ENCODE measurements at places on chromosomes 1 and 21. TPM values are rescaled to one million over a fixed set of nuclear protein-coding genes. Genes with fewer than 3 reads are reported as not detected.

- DNase-seq, result no peak
These were observed 1.0 kb upstream of the CDKN2C start for GRCh38 chr1:50968821-50969610.

GRCh38 chr1:214451596-214451995 is 99.8 kb downstream of the PTPN14 start:
- no peak for DNase-seq

- no peak for DNase-seq
These were observed 789 bp upstream of the PTPN14 start for GRCh38 chr1:214552174-214552608.

DNA sequence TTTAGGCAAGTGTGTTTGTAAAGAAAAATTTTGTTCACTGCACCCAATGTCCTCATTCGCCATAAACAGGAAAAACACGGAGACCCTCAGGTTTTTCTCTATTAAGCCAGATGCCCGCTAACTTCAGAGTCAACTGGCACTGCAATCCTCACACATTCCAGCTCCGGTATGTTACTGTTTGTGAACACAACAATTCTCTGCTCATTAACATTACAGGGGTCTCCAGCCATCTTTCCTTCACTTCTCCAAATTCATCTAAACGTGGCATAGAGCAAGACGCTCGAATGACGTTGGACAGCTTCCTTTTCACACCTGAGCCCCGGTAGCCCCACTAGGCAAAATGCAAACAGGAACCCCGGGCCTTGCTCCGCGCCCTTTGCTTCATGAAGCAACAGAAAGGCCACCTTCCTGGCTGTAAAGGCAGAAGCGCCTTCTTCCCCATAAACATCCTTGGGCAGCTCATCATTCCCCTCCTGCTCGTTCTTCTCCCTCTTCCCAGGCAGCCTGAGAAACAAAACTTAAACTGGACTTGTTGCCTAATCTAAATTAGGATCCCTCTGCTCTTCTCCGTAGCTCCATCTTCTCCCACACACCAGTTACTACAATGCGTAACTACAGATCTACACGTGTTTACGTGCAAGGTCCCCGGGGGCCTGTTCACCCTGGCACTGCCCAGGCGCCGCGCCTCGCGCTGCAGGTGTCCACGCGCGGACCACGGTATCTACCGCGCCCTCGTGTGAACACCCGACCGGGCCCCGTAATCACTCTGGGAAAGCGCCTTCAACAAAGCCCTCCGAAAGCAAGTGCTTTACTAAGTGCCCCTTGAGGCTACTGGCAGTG is 1.2 kb downstream of the LBR start:
- no peak for DNase-seq

DNA sequence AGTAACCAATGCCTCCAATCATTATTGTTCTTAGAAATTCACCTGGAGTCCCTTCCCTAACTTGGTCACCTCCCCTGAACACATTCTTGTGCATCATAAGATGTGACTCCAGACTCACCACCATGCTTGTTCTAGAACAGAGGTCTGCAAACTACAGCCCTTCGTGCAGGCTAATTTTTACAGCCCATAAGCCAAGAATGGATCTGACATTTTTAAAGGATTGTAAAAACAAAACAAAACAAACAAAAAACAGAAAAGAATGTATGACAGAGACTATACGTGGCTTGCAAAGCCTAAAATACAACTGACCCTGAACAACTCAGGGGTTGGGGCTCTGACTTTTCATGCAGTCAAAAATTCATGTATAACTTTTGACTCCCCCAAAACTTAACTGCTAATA is 6.2 kb upstream of the HIVEP3 start:
- no peak for DNase-seq

GRCh38 chr1:244598611-244599010 is 54.3 kb upstream of the DESI2 start:
- DNase-seq, result no peak

DNA sequence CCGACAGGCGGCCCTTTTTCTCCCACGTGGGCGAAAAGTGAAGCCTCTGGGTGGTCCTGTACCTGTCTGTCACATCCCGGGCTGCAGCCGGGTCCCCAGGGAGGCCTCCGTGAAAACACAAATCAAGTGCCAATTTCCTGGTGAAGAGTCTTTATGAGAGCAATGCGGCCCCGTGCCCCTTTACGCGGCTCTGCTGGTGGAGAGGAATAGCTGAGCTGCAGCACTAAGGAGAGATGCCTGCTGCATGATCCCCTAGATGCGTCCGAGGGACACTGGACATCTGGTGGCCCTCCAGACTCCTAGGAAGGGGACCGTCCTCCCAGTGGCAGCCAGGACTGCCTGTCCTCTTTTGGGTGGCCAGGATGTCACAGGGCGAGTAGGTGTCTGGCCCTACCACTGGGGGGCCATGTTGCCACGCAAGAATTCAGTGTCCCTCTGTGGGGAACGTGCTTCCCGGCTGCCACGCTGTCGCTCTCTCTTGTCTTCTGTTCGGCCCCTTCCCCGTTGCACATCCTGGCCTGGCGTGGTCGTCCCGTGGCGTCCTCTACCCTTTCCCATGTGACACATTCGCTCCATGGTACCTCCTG is 38.7 kb downstream of the COL18A1 start:
- no peak for DNase-seq

DNA sequence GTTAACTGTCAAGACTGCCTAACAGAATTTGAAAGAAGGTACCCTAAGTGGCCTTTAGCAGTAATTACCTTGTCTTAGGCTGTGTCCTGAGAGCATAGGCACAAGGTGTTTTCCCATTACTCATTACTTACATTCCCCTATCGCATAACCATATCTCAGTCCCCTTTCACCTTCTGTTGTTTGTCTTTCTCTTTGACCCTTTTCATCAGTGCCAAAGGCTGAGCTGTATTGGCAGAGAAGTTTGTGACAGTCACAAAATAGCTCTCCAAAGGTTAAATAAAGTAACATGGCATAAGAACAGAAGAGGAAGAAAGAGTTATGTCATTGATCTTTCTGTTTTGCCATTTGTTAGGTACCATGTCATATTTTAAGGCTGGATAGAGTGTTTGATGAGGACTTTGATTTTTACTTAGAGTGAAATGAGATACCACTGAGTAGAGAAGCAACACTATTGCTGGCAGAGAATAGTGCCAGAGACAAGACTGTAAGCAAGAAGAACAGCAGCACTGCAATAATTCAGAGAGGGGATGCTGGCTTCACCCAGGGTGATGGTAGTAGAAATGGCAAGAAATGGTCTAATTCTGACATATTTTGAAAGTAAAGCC is 497.8 kb downstream of the TTLL7 start:
- DNase-seq, result no peak

DNA sequence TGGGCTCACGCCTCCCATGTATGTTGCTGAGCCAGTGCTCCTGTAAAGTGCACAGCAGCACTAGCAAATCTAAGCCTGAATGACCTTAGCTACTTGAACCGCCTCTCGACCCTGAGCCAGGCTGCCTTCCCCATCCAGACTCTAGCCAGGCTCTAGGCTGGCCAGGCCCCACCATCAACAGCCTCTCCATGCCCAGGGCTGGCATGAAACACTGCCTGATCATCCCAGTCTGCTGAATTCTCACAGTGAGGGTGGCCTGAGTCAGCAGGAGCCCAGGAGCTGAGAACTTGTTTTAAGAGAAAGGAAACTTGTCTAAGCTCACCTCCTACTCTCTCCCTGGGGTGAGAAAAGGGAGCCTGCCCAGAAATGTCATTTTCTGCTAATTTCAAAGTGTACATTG is 733.3 kb downstream of the PTPRU start:
- DNase-seq, result peak; percentile 51

DNA sequence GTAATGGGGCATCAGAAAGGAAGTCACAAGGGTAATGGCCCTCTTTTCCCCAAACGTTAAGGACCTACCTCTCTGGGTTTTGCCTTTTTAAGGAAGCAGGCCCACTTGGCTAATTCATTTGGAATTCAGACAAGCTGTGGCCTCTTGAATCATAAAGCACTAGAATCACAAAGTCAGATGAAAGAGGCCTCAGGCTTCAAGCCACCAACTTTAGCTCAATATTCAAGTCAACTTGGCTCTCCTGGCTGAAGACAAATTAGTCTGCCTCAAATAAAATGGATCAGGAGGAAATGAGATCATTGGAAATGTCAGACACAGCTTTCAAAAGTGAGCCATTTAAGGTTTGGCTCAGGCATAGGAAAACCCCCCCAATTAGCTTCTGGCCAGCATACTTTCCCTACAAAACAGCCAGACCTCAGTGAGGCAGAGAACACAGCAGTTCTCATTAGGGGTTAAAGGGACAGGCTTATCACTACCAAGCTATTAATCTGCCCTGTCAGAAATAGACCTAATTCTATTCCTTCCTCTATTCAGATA is 34.3 kb downstream of the SLC35D1 start:
- no peak for DNase-seq

- DNase-seq, result no peak
These were observed 26.3 kb downstream of the PDE4B start for GRCh38 chr1:65818966-65819365.

DNA sequence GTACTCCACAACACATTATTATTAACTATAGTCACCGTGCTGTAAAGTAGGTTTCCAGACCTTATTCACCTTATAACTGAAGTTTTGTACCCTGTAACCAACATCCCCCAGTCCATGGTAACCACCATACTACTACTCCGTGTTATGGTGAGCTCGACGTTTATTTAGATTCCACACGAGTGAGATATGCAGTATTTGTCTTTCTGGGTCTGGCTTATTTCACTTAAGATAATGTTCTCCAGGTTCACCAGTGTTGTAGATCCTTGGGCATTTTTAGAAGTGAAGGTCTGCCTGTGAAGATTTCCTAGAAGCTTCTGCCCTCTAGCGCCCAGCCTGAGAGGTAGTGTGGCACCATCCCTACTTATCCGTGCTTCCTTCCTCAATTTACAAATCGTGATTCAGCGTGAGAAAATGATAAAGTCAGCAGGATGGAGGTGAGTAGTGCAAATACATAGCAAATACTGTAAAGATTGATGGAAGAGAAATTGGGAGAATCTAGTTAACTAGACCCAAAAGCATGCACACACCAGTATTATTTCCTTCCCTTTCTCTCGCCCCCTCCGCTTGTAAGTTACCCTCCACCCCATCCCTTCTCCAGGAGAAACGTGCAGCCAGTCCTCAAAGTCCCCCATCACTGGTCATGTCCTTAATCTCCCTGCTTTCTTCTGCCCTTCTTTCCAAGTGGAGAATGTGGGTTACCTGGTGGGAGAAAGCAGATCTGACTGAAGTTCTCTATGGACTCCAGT is 36.0 kb upstream of the DISC1 start:
- no peak for DNase-seq

GRCh38 chr1:88655685-88656299 is 28.3 kb upstream of the PKN2 start:
- no peak for DNase-seq

GRCh38 chr21:15558884-15559283 is 170.9 kb upstream of the USP25 start:
- DNase-seq, result no peak

- DNase-seq, result no peak
These were observed 82.0 kb downstream of the UBE4B start for GRCh38 chr1:10114746-10115145.

DNA sequence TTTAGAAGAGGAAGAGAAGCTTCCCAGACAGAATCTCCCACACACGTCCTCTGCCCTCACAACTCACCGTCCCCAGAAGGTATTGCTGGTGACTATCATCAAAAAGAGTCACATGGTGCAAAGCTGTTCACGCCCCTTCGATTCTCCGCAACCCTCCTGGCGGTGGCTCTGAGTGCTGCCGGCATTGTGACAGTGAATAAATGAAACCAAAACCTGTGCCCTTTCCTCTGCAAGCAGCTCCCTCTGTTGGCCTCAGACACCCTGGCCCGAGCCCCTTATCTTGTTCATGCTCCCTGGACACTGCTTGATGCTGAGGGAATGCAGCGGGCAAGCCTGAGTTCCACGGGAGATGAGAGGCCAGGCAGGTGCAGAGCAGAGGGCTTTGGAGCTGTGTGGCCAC is 510.3 kb downstream of the NPHP4 start:
- DNase-seq, result no peak

GRCh38 chr1:89260042-89260441 is 12.6 kb downstream of the GBP5 start:
- no peak for DNase-seq

- DNase-seq, result no peak
These were observed 18.0 kb upstream of the HHAT start for GRCh38 chr1:210310562-210311153.

- no peak for DNase-seq
These were observed 17.6 kb upstream of the TNFRSF1B start for GRCh38 chr1:12148958-12149790.

DNA sequence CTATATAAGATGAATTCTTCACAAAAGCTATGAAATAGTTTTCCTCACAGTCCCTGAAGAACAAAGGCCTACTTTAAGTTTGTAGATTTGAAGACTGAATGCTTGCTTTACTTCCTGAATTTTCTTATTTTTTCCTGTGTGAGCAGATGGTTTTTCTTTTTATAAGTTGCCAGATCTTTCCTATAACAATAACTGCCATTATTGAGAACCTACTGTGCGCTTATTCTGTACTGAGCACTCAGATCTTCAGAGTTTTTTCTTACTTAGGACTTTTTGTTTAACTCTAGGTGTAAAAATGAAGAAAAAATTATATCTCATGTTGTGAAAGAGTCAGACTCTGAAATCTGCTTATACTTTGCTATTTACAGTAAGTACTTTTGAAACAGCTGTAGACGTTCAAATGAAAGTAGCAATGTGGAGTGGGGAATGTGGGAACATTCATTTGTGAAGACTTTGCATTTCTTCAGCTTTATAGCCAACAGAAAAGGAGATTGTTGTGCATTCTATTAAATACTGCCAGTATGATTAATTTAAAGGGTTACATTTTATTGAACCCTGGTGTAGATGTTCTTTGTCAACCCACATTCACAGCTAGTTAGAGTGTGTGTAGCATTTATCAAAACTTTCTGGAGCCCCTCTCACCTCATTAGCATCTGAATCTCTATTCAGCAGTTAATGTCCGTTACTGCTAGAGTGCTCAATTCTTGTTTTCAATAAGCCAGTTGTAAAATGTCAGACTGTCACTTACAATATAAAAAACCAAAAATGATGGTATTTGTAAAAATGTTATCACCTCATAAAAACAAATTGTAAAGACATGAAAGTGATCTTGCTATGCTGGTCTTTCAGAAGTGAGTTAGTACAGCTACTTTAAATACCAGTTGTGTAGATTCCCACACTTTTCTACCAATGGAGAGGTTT is 29.0 kb downstream of the NFIA start:
- no peak for DNase-seq

The KCNJ6 gene
- 9.2 TPM for total RNA-seq

The KIF14 gene
- total RNA-seq, result 2.6 TPM

The LINGO4 gene
- total RNA-seq, result not detected

The CASZ1 gene
- 1.2 TPM for total RNA-seq

The TNNI3K gene
- total RNA-seq, result not detected

The ATP6V1G3 gene
- not detected for total RNA-seq

The CD34 gene
- not detected for total RNA-seq

The MCOLN2 gene
- total RNA-seq, result not detected

The SPATA45 gene
- total RNA-seq, result not detected

The MATN1 gene
- 0.39 TPM for total RNA-seq
